ENCODE measurements at places on chromosomes 3 and 15.

DNA sequence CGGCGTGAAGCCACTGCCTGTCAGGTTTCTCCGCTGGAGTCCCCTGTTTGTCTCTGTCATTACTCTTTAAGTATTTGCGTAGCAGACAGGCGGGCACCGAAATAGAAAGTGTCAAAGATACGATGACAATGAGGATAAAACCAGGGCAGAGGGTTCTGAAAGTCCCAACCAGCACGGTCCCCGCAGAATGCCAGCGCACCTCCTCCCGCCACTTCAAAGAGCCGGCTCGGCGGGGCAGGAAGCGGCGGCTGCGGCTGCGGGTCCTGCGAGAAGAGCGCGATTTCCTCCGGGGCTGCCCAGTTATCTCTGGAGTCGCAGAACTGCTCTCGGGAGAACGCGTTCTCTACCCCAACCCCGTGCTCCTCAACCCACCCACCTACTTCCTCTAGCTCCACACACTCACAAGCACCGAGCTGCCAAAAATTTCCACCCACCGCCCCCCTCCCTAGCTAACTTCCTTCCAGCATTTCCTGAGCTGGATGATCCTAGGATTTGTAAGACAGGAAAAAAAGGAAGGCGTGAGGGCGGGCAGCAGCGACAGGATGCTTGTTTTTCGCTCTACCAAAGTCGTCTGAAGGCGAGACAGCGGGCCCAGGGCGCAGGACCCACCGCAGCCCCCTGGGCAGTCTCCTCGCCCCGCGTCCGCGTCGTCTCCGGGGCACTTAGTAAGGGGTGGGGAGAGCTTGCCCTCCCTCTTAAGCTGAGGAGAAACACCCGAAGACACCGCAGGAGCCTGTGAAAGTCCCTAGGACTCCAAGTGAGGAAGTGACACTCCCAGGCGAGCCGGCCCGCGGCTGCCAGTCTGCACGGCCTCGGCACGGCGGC lies at the start of gene ARHGAP31:
Gene ARHGAP31, plus strand, starts transcription at position 513 of the 825 bp plus-strand sequence. CDS start 522 bp downstream, outside the sequence.
- DNase-seq: peak; percentile 38

DNA sequence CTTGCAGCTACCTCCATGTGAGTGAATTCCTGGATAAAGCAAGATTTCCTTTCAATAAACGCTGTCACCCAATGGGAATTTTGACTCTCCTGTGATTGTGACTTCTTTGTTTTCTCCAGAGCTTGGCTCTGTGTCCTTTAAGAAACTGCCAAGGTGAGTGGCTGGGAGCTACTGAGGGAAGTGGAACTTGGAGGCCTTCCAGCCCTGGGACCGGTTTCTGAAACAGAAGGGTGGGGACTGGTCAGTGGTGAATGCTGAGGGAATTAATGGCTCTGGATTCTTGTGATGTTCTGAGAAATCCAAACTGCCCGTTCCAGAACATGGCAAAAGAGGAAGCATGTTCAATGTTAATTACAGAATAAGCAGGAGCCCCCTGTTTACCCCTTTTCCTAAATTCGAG lies 41.1 kb upstream of the MYZAP start:
- no peak for DNase-seq

- no peak for DNase-seq
Measured at GRCh38 chr3:125069452-125069851, 13.7 kb upstream of the HEG1 start.

- no peak for DNase-seq
Measured at GRCh38 chr3:60770532-60770931, 480.7 kb downstream of the FHIT start.

GRCh38 chr3:45574067-45574494 lies 20.5 kb upstream of the LIMD1 start:
- no peak for DNase-seq
